ENCODE measurements at places on chromosomes 3 and 15.

DNA sequence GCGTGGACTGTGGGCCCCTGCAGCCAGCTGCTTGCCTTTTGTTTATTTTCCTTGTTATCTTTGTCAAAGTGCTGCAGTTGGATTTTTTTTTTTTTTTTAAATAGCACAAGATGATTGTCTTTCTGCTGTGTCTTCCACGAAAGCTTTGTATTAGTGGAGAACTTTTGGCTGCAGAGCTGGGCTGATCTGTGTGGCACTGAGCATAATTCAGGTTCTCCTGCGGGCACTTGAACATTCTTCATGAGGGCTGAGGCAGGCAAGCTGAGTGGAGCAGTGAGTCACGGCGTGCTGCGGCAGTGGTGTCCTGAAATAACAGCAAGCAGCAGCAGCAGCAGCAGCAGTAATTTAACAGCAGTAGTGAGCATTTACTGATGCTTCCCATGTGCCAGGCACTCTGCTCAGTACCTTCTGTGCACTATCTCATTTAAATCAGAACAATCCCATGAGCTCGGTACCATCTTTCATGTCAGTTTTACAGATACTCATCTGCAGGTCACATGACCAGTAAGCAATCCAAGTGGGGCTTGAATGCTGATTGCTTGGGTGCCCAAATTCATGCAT is 45.8 kb downstream of the MITF start:
- peak; percentile 59 for DNase-seq

- DNase-seq, result no peak
These were observed 15.9 kb upstream of the ZBTB38 start for GRCh38 chr3:141352262-141352984.

DNA sequence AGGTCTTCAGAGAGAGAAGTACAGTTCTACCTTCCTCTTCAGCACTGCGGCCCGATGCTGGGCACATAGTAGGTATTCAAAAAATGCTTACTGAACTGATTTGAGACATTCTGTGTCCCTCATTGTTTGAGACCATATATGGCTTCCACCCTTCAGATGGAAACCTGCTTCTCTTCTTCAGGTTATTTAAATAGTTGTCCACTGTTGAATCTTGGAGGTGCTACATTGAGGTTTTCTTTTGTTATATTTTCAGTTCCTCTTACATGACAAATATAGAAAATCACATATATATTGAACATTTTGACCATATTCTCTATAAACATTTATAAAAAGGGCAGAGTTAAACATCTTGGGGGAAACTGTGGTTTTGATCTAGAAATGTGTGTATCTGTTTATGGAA is 200.2 kb upstream of the LRRC3B start:
- DNase-seq, result no peak

DNA sequence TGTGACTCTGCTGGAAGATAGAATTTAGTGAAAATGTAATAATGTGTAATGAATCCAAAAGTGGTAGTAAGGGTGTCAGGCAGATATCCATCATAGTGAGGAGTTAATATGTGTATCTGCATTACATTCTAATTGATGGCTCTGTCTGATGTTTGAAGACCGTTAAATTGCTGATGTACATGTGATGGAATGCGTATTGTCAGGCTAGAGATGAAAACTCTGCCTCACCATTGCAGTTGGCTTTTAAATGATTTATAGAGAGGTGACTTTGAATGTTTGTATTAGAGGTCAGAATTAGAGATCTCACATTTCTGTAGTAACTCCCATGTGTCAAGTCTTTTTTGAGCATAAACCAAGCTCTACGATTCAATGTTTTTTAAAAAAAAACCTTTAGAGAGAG is 234.6 kb downstream of the NAALADL2 start:
- DNase-seq, result no peak

DNA sequence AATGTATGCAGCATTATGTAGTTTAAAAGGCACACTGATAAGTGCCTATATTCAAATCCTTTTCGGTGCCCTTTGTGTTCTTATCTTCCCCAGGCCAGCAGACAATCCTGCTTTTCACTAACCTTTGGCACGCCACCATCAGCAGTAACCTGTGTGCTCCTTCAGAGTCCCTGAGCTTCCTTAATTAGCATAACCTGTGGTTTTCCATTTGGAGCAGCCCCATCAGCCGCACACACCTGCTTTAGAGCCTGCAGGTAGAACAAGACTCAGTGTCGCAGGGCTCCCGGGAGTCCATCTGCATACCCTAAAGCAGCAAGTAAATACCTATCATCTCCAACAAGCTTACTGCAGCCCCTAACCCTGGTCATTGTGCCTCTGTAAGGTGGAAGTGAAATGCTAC is 755.1 kb downstream of the ROBO2 start:
- DNase-seq, result no peak

- no peak for DNase-seq
These were observed 43.3 kb downstream of the CCNB2 start for GRCh38 chr15:59148153-59148833.

DNA sequence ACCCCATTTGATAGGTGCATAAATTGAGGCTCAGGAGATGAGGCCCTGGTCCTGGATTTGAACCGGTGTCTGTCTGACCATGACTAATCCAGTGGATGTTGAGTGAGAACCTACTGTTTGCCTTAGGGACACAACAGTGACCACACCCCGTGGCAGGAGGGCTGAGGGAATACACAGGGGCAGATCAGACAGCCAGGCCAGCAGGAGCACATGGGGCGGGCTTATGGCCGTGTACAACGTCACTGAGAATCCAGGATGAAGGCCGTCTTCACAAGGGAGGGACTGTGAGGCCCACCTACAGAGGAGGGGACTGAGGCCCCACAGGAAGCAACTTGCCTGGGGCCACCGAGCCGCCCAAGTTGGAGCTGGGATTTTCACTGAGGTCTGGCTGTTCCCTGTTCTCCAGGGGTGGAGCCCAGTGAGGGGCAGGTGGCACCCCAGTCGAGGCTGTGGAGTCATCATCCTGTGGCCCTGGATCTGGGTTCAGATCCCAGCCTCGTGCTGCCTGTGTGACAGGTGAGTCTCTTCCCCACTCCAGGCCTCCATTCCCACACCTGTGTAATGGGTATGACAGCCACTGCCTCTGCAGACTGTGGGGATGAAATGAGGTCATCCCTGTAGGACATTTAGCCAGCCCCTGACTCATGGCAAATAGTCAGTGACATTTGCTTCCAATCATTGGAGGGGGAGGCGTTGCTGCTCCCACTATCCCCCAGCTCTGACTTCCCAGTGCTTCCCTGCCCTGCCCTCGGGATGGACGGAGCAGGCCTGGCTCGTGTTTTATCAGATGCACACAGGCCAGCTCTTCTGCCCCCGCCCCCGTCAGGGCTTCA is 6.3 kb upstream of the PLXND1 start:
- no peak for DNase-seq

- no peak for DNase-seq
These were observed 335.9 kb upstream of the WNT5A start for GRCh38 chr3:55823001-55823400.

- DNase-seq, result no peak
These were observed 18.4 kb downstream of the GYG1 start for GRCh38 chr3:149009732-149010131.
